NCI-H460 (cell line): ENCODE measurements at places on chromosomes 3 and 15. TPM values are rescaled to one million over a fixed set of nuclear protein-coding genes. Genes with fewer than 3 reads are reported as not detected.

Gene NPAP1
- total RNA-seq = not detected in 2 replicates

- DNase-seq = no peak
Observed at GRCh38 chr3:42526616-42527367, 24.3 kb downstream of the VIPR1 start.

Gene ISLR2
- total RNA-seq = not detected in 2 replicates

DNA sequence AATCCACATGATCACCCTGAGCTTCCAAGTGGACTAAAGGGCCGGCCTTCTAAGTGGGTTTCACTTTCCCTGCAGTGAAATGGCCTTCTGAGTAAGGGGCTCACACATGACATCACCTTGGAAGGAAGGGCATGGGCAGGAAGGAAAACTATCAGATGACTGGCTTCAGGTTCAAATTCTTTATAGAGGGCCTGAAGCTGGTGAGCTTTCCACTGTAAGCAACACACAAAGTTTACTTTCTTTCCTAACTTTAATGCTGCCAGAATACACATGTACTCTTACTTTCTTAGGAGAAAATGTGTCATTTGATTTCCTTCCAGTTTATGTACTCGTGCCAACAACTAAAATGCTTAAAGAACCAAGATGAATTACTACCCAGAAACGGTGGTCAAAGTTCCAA lies 475.6 kb downstream of the FOXP1 start:
- DNase-seq = no peak

- DNase-seq = no peak
Observed at GRCh38 chr3:59935025-59935424, 885.2 kb upstream of the CFAP20DC start.

- no peak for DNase-seq
Observed at GRCh38 chr3:48930590-48930989, 11.9 kb downstream of the ARIH2 start.

DNA sequence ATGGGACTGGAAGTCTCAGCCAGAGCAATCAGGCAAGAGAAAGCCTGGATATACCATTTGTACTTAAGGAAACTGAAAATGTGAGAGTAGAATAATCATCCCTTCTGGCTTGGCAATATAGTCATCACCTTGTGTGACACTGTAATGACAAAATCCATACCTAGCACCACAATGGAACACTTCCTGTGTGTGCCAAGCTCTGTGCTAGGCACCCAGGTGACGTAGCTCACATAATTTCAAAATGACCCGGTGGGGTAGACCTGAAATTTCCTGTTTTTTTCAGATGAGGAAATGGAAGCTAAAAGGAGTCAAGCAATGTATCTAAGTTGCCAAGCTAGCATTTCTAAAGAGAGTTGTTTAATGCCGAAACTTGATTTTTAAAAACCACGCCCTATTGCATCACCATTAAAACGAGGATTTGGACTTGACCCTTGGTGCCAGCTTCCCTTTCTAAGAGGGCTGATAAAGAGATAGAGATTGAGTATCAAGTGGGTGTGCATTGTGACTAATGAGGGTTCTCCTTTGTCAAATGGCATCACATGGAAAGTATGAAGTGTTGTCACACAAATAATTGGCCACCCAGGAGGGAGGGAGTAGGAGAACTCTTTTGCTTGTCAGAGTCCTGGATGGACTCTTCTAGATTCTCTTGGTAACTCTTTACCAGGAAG lies 141.3 kb upstream of the PDZRN3 start:
- DNase-seq = no peak

GRCh38 chr15:78032671-78033070 lies 44.8 kb downstream of the TBC1D2B start:
- DNase-seq = no peak

- DNase-seq = no peak
Observed at GRCh38 chr3:40200692-40201316, 108.7 kb upstream of the EIF1B start.

GRCh38 chr15:66749841-66750575 lies 48.0 kb downstream of the SMAD6 start:
- no peak for DNase-seq

- no peak for DNase-seq
Observed at GRCh38 chr3:57917601-57918000, 90.6 kb upstream of the FLNB start.

DNA sequence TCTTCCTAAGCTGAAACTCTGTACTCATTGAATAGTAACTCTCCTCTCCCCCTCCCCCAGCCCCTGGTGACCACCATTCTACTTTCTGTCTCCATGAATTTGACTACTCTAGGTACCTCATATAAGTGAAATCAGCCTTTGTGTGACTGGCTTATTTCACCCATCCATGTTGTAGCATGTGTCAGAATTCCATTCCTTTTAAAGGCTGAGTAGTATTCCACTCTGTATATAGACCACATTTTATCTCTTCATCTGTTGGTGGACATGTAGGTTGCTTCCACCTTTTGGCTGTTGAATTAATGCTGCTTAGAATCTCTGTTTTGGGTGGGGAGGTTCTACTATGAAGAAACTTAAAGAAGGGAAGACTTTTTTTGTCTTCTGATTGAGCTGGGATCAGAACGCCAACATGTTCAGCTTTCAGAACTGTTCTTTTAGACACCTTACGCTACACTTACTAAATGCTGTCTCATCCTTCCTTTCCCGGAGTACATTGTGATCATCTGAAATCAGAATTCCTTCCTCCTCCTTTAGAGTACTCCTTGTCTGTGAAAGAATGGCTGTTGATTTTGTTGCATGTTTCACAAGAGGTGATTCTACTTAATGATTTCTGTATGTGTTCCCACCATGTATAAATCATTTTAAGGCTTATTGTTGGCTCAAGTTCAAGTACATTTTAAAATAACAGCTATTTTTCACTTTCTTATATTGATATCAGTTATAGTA lies 50.3 kb downstream of the MRPS25 start:
- DNase-seq = no peak

GRCh38 chr15:85632014-85632413 lies 162.7 kb downstream of the KLHL25 start:
- no peak for DNase-seq

DNA sequence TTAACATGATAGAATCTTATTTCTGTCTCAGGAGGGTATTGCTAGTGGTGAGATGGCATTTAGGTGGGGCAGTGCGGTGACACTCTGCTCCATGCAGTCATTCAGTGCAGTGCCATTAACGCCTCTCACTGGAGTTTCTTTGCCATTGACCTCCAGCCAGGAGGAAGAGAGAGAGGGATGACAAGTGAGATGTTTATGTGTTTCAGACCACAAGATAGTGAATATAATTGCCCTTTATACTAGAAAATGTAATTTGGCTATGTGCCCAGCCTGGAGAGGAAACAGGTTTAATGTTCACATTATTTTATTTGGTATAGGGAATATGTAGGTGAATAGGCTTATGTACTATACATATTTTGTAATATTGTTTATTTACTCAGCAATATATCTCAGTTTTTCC lies 84.5 kb downstream of the ZIC1 start:
- DNase-seq = no peak

Gene B3GALNT1
- total RNA-seq = 1.9 and 2.3 TPM in 2 replicates

Gene RETNLB
- total RNA-seq = not detected in 2 replicates
